HS-5 (cell line): ENCODE measurements at places on chromosomes 12 and 14.

GRCh38 chr12:49219417-49220026, 30.6 kb upstream of the TUBA1A start:
- no peak for DNase-seq

GRCh38 chr12:124720681-124721500, 142.8 kb downstream of the SCARB1 start:
- DNase-seq: peak; percentile 46

DNA sequence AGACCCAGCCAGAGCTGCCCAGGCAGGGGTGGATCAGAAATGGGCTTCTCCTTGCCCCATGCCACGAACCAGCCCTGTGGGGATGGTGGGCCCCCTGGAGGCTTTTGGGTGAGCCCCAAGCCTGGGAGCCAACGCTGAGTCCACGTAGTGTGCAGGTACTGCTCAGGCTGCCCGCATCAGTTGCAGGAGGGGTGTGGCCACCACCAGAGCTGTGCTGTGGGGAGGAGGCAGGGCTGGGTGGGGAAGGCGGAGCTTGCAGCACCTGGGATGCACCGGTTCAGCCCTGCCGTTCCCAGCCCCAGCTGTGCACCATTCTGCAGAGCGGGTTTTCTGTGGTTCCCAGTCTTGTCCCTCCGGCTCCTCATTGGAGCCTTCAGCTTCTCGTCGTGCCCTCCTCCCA, 36.3 kb downstream of the IL31 start:
- DNase-seq: no peak

GRCh38 chr12:67593041-67593440, 55.5 kb upstream of the DYRK2 start:
- DNase-seq: no peak

DNA sequence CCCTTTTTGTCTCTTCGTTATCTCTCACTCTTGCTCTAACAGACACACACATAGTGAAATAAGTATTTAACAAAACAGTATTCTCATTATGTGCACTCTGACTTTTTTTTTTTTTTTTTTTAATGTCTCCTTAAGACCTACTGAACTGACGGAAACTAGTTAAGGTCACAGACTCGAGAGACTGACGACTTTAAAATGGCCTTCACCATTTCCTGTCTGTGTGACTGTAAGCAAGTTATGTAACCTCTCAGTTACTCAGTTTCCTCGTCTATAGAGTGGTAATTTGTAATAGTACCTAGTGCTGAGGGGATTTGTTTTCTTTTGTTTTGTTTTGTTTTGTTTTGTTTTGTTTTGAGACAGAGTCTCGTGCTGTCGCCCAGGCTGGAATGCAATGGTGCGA, 284.8 kb downstream of the FBXL14 start:
- DNase-seq: no peak

GRCh38 chr14:100683578-100683977, 43.1 kb upstream of the DLK1 start:
- no peak for DNase-seq
